ENCODE measurements at places on chromosomes 16 and 17.

DNA sequence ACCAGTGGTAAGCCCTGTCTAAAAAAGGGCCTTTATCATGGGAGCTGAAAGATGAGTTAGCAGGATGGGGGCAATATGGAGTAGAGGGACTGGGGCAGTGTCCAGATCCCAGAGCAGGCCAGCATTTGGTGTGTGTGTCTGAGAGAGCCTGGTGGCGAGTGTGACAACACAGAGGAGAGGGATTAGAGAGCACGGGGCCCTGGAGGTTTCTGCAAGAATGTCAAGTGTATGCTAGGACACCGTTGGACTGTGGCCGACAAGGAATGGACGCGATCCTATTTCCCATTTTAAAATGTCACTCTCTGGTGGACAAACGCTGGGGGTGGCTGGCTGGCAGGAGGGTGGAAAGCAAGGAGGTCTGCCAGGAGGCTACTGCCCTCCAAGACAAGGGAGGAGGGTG is 12.4 kb downstream of the TAC4 start:
- no peak for DNase-seq

DNA sequence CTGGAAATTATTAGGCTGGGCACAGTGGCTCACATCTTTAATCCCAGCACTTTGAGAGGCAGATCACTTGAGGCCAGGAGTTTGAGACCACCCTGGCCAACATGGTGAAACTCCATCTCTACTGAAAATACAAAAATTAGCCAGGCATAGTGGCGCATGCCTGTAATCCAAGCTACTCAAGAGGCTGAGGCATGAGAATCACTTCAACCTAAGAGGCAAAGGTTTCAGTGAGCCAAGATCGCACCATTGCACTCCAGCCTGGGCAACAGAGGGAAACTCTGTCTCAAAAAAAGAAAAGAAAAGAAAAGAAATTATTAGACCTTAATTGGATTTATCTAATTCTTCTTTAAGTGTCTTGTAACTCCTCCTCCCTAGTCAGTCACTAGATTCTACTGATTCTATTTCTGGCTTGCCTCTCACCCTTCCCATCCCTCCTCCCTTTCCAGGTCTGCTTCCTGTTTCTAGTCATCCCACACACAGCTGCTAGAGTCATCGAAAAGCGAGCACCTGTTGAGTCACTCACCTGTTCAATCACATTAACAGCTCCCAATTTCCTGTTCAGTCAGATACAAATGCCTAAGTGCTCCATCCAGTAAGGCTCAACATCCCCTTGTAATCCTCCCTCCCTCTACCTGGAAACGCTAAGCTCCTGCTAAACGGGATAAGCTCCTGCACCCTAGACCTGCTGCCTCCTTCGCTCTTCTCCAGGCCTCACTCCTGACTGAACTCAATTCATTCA is 34.6 kb downstream of the ERN1 start:
- no peak for DNase-seq

GRCh38 chr17:55053855-55054254 is 85.3 kb downstream of the STXBP4 start:
- DNase-seq: no peak

GRCh38 chr16:11165894-11166665 is 89.9 kb downstream of the SOCS1 start:
- no peak for DNase-seq

- DNase-seq: no peak
These were observed 19.8 kb upstream of the MAP3K14 start for GRCh38 chr17:45336390-45337182.

DNA sequence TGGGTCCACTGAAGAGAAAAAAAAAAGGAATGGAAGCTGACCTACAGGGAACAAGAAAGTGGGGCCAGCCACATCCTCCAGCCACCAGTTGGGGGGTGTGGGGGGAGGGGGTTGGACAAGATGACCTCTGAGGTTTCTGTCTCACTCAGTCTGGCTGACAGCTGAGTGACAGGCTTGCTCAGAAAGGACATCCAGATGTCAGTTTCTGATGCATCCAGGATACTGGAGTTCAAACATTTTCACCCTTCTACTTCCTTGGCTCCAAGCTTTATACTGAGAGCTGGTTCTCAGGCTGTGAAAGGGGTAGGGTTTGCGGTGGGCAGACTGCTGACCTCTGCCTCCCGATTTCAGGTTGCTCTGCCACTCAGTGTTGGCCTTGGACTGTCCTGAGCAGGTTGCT is 2178.3 kb downstream of the TP53TG3F start:
- DNase-seq: no peak

- no peak for DNase-seq
These were observed 7.0 kb upstream of the ZFHX3 start for GRCh38 chr16:73054813-73055482.

- DNase-seq: no peak
These were observed 6.0 kb downstream of the SCN4A start for GRCh38 chr17:63966646-63967264.

DNA sequence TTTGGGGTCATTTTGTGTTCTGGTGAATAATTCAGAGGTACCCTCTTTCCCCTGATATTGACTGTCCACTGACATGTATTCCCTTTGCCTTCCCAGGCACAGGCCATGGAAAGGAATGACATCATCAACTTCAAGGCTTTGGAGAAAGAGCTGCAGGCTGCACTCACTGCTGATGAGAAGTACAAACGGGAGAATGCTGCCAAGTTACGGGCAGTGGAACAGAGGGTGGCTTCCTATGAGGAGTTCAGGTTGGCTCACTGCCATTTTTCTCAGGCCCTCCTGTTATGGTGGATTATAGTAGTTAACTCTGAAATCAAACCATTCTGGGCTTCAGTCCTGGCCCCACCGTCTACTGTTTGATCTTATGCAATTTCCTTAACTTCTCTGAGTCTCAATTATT is 1.6 kb upstream of the EFTUD2 start:
- no peak for DNase-seq

- DNase-seq: no peak
These were observed 35.2 kb downstream of the TMEM186 start for GRCh38 chr16:8762254-8762653.

GRCh38 chr17:41054025-41054424 is 1.0 kb downstream of the KRTAP2-2 start:
- DNase-seq: no peak

DNA sequence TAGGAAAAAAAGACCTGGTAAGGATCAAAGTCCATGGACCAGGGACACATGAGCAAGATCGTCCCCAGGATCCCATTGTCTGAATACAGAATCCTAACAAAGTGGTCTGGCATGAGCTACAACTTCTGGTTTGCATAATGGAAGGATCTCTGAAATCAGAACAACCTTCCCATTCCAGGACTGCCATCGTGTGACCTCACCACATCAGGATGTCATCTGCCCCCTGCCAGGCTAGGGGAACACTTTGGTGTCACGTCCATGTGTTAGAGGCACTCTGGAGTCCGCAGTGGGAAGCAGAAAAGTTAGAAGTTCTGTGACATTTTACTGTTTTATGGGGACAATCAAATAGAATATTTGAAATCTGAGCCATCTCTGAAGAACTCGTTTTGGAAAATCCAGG is 160.7 kb downstream of the RGS9 start:
- no peak for DNase-seq

All from stimulated activated CD4-positive, alpha-beta T cell treated with anti-CD3 and anti-CD28 coated beads, Interleukin-4, amount 100 ng/mL, for 1 hour (primary cell).